Stimulated activated CD8-positive, alpha-beta memory T cell treated with anti-CD3 and anti-CD28 coated beads, Interleukin-7, amount 100 ng/mL, for 4 hours (primary cell): ENCODE measurements at places on chromosomes 4 and X.

- no peak for DNase-seq
These were observed 224.7 kb downstream of the MID1 start for GRCh38 chrX:10395643-10396042.

DNA sequence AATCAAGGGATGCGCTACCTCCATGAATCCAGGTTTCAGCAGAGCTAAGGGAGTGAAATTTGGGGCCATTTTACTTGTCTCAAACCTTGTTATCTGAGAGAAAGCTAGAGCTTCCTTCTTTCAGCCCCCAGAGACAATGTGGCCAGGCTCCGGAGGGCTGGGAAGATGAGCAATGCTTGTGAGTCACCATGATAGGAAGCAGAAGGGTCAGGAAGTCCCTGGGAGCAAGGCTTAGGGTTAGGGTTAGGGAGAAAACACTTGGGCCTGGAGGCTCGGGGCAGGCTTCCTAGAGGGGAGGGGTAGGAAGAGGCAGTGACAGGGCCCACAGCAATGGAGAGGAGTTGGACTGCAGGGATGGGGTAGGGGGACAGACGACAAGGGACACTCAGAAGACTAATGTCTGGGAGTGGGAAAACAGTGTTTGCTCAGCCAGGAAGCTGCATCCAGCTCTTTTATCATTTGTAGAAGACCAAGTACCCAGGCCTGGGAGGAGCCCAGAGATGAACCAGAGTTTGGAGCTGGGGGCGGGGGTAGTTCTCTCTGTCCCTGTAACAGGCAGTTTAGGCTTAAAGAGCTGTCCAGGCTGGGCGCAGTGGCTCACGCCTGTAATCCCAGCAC, 16.4 kb upstream of the PORCN start:
- DNase-seq: no peak

DNA sequence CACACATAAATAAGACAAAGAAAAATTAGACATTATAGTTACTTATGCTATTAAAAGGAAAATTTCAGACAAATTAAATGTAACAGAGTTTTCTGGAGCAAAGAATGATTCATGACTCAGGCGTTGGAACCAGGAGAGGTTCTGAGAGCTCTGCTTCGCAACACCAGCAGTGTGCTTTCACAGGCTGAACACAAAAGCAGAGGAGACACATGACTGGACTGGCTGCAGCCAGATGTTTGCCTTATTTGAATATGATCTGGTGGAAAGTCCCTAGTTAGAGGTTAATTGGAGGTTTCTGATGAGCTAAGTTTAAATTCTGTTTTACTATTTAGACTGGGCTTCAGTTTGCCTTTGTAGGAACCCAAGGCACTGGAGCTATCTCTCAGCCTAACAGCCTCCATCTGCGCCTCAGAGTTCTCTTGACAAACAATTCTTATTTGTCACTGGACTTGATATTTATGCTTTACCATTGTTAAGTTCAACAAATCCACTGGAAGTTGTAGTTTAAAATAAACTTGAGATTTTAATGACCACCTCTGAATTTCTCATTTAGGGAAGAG, 16.2 kb downstream of the BOD1L1 start:
- DNase-seq: no peak

DNA sequence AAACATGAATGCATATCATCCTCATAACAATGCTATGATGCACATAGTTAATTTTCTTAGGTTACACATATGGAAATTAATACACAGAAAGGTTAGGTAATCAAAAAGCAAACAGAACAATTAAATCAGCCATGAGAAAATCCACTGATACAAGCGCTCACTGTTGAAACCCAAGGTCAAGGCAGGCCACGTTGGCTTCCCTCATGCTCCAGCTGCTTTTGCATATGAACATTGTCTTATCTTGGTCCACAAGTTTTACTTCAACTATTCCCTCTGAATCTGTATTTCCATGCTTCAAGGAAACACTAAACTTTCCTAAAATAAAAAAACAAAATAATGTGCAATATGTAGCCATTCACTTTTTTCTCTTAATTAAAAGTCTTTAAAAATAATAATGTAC, 34.5 kb upstream of the PLA2G12A start:
- no peak for DNase-seq

DNA sequence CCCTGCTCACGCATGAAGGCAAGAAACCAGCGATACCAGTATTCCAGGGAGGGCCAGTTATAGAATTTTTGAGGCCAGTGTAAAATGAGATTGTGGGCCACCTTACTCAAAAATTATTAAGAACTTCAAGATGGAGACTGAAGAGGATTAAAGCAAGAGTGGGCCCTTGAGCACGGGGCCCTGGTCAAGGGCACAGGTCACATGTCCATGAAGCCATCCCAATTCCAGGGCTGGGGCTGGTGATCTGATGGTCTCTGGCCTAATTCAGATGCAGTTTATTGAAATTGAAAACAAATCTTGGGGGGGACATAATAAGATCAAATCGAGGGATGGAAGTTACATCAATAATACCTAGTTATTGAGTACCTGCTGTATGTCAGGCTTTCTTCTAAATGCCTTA, 58.3 kb downstream of the SMIM20 start:
- no peak for DNase-seq

DNA sequence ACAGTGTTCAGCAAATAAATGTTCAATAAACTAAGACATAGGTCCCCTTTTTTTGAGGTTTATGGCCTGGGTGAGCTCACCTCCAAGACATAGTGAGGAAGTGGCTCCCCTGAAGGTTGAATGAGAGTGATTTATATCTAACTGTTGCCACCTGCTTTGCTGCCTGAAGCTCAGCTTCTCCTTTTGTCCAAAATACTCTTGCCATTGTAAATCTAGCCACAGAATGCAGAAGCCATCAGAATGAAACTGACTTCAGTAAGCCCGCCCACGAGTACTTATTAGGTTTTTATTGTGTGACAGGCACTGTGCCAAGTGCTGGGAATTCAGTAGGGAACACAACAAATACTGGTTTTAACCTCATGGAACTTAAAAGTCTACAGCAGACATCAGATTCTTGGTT, 18.0 kb downstream of the SPINK2 start:
- DNase-seq: no peak

- DNase-seq: no peak
These were observed 122.9 kb downstream of the PDLIM5 start for GRCh38 chr4:94574616-94575015.

DNA sequence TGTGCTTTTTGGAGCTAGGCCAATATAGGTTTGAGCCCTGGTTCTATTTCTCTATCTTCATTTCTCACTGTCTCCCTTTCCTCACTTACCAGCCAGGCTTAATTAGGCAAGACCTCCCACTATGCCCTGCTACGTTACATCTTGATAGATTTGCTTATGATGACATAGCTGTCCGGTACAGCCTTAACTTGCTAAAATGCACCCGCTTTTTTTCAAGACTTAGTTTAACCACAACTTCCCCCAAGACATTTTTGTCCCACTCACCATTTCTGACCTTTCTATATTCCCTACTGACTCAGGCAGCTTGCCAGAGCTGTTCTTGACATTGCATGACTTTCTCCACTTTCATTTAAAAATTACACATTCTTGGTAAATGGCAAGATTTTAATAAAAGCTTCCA, 152.6 kb downstream of the MID1 start:
- no peak for DNase-seq

DNA sequence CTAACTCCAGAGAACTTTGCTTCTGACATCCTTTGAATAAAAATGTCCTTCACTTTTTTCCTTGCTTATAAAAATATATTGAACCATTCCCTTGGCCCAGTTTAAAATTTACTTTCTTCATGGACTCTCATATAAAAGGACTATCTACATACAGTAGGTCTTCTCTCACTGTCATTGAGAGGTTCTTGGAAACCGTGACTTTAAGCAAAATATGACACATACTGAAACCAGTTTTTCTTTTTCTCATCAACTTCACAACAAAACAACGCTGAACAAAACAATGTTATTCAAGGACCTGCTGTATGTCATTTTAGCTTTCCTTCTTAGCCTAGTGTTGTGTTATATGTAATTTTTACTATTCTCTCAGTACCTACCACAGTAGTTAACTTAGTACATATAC, 496.8 kb downstream of the CENPC start:
- no peak for DNase-seq

GRCh38 chr4:125520258-125520990, 205.7 kb downstream of the FAT4 start:
- no peak for DNase-seq

DNA sequence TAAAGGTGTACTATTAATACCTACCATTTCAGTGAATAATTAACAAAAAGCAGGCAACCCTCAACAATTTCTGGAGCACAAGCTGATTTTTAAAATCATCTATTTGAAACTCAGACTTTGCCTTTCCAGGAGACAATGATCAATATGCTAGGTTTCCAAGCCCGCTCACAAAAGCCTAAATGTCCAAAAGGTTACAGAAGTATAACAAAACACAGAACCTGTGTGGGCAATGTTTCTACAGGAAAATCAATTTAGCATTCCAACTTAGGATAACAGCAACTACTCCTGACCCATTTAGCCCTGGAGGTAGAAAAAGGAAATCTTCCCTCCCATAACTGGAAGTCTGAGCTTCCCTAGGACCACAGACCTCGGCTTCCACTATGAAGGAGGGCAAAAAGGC, 3.9 kb downstream of the TAB3 start:
- DNase-seq: no peak

GRCh38 chr4:133584714-133585113, 435.6 kb downstream of the PCDH10 start:
- no peak for DNase-seq

DNA sequence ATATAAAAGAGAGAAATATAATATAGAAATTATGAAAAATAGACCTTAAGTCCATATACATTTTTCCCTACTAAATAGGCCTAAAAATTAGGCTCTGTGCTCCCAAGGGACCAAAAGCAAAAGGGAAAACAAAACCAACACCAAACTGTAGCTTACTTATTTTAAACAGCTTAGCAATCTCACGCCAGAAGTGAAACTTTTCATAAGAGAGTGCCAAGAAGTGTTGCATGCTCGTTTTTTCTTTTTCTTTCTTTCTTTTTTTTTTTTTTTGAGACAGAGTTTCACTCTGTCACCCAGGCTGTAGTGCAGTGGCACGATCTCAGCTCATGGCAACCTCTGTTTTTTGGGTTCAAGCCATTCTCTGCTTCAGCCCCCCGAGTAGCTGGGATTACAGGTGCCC, 250.4 kb downstream of the TMA16 start:
- no peak for DNase-seq

GRCh38 chr4:105837037-105837436, 58.2 kb upstream of the NPNT start:
- DNase-seq: no peak

GRCh38 chr4:47667552-47667951, 170.3 kb downstream of the CORIN start:
- no peak for DNase-seq

- no peak for DNase-seq
These were observed 123.0 kb downstream of the RASGEF1B start for GRCh38 chr4:81348778-81349094.

GRCh38 chr4:106208481-106209460, 107.2 kb downstream of the TBCK start:
- DNase-seq: no peak

- no peak for DNase-seq
These were observed 71.3 kb upstream of the SPRY1 start for GRCh38 chr4:123325241-123325681.

- no peak for DNase-seq
These were observed 39.2 kb upstream of the GPC4 start for GRCh38 chrX:133454491-133454914.

DNA sequence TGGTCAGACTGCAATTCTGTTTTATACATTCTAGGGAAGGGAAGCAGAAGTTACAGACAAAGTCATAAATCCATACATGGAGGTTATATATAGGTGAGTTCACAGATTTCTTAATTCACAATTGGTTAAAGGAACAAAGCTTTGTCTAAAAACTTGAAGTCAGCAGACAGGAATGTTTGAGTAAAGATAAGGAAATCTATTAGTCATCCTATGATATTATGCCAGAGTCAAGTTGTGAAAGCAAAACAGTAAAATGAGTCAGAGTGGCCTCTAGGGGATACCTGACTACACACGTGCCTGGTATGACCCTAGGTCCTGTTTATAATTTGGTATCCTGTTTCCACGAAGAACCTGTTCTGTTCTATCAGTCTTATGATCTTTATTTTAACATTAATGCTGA, 31.5 kb downstream of the ACTRT1 start:
- DNase-seq: no peak

GRCh38 chrX:108299101-108299591, 139.1 kb downstream of the COL4A6 start:
- no peak for DNase-seq

DNA sequence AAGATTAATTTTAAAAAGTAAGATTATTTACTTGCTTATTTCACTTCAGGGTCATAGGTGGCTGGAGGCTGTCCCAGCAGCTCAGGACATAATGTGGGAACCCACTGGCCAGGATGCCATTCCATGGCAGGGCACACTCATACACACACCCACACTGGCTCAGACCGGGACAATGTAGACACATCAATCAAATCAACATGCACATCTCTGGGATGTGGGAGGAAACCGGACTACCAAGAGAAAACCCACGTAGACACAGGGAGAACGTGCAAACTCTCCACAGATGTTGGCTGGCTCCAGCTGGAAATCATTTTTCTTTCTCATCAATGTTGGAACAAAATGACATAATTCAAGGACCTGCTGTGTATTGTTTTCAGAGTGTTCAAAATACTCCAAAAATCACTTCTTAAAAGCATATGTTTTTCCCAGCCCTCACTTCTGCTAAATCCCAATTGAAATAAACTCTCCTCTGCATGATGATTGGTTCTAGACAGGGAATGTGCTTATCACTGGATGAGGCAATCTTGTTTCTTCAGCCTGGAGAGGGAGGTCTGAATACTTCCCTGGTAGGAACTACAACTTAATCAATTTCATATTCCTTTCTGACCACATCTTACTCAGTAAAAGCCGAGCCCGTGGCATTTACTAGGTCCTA, 18.6 kb upstream of the CPE start:
- no peak for DNase-seq

GRCh38 chr4:165788686-165789463, 84.2 kb upstream of the TLL1 start:
- no peak for DNase-seq

GRCh38 chrX:149846789-149847188, 34.2 kb upstream of the MAGEA8 start:
- DNase-seq: no peak

GRCh38 chr4:37601531-37601930, 84.6 kb downstream of the RELL1 start:
- DNase-seq: no peak

DNA sequence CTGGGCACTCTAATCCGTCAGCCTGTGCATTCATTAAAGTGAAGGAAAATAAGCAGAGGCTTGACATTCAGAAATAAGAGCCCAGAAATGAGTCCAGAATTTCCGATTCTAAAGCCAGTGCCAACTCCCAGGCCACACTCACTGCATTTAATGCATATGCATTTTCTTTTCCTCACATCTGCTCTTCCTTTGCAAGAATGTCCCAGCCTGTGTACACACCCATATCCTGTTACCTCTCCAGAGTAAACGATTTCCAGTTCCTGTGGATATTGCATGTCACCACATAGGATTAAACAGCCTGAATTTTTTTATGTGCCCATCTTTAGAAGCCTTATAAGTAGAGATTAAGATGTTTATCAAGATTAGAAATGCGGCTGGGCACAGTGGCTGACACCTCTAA, 27.5 kb downstream of the ARX start:
- no peak for DNase-seq
